ENCODE measurements at places on chromosomes 5 and 9. TPM values are rescaled to one million over a fixed set of nuclear protein-coding genes. Genes with fewer than 3 reads are reported as not detected.

DNA sequence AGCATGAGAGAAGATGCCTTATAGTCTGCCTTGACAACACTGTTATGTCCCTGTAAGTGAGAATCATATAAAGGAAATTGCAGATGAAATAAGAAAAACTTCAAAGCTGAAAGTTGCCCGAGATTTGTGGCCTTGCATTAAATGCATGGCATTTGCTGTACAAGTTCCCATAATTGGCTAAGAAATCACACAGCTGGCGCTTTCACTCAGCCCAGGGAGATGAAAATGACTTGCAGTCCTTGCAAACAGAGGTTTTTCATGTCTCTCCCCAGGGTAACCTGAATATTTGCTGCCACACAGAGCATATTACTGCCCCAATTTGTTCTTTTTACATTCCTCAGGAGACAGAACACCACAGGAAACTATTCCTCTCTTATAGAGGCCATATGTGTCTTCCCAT lies 174.8 kb downstream of the FAM114A2 start:
- no peak for DNase-seq

GRCh38 chr9:110444911-110445310 lies 107.2 kb upstream of the TXNDC8 start:
- no peak for DNase-seq

COL23A1 gene
- 0.17 TPM for total RNA-seq

DNA sequence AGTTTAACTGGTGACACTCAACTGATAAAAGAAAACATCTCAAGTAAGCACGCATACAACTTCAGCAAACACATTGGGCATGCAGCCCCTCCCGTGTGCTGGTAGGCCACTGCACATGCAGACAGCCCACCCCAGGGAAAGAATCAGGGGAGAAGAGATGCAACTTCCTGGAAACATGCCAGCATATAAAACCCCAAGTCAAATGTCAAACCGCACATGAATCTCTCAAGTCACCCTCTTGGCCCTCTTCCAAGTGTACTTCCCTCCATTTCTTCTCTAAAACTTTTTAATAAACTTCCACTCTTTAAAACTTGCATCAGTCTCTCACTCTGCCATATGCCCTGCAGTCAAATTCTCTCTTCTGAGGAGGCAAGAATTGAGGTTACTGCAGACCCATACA lies 732.7 kb downstream of the SEMA5A start:
- no peak for DNase-seq

GRCh38 chr9:18626046-18626698 lies 152.2 kb downstream of the ADAMTSL1 start:
- no peak for DNase-seq

RFESD gene
- total RNA-seq = 0.34 TPM

DNA sequence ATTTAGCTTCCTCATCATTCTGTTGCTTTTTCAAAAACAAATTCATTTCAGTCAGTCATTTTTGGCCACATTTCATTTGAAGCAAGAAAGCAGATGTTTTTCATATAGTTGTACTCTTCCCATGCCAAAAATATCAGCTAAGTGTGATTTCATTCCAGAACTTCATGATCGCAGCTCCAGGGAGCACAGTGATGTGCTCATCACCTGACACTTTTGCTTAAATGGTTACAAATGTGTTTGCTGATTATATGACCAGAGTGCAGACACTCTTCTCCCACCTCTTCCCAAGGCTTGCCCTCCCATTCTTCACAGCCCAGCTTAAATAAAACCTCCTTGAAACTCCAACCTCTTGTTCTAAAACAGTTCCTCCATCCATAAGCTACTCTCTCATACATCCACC lies 32.6 kb downstream of the GABRB2 start:
- no peak for DNase-seq

DNA sequence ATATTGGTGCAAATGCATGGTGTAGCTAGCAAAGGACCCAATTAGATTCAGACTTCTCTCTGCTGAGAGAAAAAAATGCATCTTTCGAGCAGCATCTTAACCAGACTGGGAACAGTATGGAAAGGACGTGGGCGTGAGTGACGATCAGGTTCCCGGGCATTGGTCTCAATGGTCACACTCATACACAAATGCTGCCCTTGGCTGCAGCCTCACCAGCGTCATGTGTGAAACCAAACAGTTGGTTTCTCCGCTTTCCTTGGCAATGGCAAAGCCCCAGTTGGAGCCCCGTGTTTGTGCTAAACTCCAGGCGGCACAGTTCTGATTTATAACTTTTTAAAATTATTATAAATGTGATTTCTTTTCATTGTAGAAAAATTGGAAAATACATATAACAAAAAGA lies 237.8 kb downstream of the SEC61B start:
- no peak for DNase-seq

GRCh38 chr9:124594225-124594624 lies 87.0 kb upstream of the NR5A1 start:
- no peak for DNase-seq

DNA sequence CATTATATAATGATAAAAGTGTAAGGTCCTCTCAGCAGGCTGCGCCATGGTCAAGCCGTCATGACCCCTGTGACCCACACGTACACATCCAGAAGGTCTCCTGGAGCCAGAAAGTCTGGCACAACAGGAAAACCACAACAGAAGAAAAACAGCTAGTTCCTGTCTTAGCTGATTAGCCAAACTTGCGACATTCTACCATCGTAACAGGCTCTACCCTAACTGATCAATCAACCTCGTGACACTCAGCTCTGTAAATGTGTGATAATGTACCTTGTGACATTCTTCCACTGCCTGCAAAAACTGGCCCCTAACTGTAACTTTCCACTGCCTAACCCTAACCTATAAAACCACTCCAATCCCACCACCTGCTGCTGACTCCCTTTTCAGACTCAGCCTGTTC lies 316.4 kb upstream of the TUSC1 start:
- DNase-seq = peak; percentile 29

TAF11L5 gene
- not detected for total RNA-seq

- no peak for DNase-seq
These were observed 227.8 kb downstream of the PAPPA start for GRCh38 chr9:116381350-116381749.

SARDH gene
- total RNA-seq = 0.37 TPM

DNA sequence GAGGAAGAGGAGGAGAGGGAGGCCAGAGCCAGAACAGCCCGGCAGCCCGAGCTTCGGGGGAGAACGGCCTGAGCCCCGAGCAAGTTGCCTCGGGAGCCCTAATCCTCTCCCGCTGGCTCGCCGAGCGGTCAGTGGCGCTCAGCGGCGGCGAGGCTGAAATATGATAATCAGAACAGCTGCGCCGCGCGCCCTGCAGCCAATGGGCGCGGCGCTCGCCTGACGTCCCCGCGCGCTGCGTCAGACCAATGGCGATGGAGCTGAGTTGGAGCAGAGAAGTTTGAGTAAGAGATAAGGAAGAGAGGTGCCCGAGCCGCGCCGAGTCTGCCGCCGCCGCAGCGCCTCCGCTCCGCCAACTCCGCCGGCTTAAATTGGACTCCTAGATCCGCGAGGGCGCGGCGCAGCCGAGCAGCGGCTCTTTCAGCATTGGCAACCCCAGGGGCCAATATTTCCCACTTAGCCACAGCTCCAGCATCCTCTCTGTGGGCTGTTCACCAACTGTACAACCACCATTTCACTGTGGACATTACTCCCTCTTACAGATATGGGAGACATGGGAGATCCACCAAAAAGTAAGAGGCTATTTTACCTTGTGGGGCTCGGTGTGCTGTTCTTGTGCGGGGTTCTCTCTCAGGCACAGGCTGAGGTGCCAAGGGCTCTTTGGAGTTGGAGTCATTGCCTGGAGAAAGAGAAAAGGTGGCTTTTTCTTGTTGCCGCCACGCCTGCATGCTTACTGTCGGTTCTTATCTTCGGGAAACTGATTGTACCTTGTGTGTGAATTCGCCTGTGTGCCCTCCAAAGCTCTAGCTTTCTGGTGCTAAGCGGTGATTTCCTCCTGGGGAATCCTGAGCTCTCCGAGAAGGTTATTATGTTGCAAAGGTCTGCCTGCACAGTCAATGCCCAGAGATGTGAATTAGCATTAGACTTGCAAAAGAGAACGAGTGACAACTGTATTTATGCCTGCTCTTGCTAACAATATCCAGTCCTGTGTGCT lies at the start of gene ISL1:
Gene ISL1, plus strand, starts transcription at position 318 of the 991 bp plus-strand sequence. Its CDS starts 224 bp downstream, at position 542.
- DNase-seq = peak; percentile 67

GRCh38 chr5:133844836-133845235 lies 123.6 kb downstream of the C5orf15 start:
- DNase-seq = no peak

DNA sequence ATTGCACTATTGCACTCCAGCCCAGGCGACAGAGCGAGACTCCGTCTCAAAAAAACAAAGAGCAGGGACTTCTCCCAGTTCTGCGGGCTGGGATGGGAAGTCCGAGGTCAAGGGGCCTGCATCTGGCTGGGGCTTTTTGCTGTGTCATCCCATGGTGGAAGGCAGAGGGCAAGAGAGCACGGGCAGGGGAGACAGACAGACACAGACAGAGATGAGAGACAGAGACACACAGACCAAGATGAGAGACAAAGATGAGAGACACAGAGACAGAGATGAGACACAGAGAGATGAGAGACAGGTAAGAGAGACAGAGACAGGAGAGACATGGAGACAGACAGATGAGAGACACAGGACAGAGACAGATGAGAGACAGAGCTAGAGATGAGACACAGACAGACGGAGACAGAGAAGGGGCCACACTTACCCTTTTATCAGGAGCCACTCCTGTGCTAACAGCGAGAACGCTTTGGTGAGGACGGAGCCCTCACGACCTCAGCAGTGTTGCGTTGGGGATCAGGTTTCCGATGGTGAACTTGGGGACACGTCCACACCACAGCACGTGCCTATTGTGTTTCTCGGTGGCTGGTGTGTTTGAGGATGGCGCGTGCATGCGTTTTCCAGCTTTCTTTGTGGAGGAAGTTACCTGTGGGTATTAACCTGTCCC lies 8.9 kb upstream of the TOR4A start:
- DNase-seq = peak; percentile 72

GRCh38 chr5:112608975-112609374 lies 128.7 kb upstream of the APC start:
- DNase-seq = no peak

DNA sequence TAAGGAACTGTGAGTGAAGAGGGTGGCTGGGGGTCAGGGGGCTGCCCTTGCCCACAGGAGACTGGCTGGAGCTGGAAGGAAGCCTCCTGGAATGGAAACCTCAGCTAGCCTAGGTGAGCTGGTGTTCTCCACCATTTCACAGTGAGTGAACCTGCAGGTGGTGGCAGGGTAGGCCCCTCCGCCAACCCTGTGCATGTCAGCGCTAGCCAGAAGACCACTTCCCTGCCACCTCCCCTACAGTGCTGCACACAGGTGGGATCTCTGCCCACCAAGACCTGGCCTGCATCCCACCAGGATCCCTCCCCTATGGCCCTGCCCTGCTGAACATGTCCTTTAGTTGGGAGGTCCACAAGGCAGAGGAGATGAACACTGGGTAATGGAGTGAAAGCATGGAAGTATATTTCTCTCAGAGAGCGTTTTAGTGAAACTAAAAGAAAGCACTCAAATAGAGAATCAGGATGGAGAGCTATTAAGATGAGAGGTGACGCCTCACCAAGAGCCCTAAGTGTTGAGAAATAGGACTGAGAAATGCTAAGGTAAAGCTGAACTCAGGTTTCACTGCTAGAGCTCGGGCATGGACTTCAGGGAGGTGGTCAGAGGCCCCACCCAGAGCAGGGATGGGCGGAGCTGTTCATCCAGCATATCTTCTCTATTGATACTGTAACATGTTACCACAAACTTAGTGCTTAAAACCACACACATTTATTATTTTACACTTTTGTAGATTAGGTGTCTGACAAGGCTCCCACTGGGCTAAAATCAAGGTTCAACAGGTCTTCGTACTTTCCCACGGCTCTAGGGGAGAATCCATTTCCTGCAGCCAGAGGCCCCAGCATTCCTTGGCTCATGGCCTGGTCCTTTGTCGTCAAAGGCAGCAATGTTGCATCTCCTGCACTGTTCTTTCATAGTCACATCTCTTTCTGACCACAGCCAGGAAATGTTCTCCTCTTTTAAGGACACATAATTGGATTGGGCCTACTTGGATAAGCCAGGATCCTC lies 83.2 kb downstream of the DIRAS2 start:
- DNase-seq = no peak

DNA sequence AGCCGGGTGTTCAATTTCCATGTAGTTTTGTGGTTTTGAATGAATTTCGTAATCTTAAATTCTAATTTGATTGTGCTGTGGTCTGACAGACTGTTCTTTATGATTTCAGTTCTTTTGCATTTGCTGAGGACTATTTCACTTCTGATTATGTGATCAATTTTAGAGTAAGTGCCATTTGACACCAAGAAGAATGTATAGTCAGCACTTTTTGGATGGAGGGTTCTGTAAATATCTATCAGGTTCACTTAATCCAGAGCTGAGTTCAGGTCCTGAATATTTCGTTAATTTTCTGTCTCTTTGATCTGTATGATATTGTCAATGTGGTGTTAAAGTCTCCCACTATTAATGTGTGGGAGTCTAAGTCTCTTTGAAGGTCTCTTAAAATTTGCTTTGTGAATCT lies 944.9 kb downstream of the TLE4 start:
- DNase-seq = no peak

CCDC192 gene
- total RNA-seq = not detected

TTC23L gene
- total RNA-seq = not detected

DNA sequence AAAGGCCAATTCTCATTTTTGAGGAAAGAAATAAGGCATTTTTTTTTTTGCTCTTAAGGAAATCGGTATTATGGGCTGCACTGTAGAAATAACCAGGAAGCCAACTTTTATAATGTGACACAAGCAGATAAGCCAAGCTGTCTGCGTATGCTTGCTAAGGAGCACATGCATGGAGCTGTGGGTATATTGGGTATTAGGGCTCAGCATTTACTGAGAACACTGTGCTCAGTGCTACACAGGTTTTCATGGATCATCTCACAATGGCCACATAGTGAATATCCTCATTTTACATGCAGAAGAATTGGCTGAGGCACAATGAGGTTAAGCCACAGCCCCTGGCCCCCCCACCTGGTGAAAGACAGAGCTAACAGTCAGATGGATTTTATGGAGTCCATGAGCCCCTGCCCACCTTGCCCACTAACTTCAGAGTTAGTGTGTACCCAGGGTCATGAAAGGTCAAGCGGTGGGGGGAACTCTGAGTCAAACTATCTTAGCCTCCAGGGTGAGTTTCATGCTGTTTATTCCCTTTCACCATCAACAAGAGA lies 204.8 kb downstream of the SPATA31A6 start:
- DNase-seq = no peak

DNA sequence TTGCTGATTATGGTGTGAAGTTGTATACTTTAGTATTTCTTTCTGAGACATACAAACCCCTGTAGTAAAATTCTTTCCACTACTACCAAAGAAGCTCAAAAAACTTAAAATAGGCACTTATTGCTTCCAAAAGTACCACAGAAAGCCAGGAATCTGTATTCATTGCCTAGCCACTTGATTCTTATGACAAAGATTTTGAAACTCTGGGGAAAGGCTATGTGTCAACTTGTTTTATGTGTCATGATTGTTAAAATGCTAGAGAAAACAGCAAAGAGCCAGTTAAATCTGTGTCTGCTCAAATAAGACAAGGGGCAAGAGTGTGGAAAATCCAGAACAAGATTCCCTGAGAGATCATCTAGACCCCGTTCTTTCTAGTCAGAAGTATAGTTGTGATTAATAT lies 6.0 kb downstream of the KIF2A start:
- no peak for DNase-seq

GABRA1 gene
- total RNA-seq = not detected
